Mesothelial cell of epicardium (in vitro differentiated cells): ENCODE measurements at places on chromosomes 16 and 17. TPM values are rescaled to one million over a fixed set of nuclear protein-coding genes. Genes with fewer than 3 reads are reported as not detected.

DNA sequence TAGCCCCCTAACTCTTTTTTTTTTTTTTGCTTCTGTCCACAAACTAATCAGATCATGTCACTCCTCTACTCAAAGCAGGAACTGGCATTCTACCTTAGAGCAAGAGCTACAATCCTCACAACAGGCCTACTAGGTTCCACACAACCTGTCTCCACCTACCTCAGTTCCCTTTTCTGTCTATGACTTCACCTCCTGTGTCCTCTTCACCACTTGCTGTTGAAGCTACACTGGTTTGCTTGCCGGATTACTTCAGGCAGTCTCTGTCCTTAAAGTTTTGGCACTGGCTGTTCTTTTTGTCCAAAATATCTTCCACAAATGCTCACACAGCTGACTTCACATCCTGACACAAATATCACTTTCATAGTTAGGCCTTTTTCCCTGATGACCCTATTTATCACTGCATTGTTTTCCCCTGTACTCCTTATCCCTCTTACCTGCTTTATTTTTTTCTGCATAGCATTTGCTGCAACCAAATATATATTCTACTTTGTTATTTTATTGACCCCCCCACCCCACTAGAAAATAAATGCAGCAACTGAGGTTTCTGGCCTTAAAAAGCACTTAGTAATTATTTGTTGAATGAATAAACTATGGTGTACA, 72.0 kb downstream of the KANSL1 start:
- no peak for DNase-seq

- DNase-seq, result no peak
Observed at GRCh38 chr16:83031524-83031923, 404.8 kb downstream of the CDH13 start.

DNA sequence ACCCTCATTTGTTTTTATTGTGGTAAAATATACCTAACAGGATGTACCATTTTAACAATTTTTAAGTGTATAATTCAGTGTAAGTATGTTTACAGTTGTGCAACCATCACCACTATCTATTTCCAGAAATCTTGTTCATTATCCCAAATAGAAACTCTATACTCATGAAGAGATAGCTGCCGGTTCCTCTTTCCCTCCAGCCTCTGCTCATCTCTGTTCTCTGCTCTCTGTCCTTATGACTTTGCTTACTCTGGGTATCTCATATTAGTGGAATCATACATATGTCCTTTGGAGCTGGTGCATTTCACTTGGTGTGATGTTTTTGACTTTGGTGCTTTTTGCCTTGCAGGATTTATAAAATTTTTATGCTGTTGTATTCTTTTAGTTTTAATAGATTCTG, 19.4 kb downstream of the CYLD start:
- DNase-seq, result no peak

- DNase-seq, result no peak
Observed at GRCh38 chr17:45732926-45733505, 51.1 kb upstream of the CRHR1 start.

GRCh38 chr17:52390422-52390821, 231.9 kb upstream of the CA10 start:
- no peak for DNase-seq

GRCh38 chr17:81148986-81149533, 16.2 kb upstream of the PVALEF start:
- no peak for DNase-seq

DNA sequence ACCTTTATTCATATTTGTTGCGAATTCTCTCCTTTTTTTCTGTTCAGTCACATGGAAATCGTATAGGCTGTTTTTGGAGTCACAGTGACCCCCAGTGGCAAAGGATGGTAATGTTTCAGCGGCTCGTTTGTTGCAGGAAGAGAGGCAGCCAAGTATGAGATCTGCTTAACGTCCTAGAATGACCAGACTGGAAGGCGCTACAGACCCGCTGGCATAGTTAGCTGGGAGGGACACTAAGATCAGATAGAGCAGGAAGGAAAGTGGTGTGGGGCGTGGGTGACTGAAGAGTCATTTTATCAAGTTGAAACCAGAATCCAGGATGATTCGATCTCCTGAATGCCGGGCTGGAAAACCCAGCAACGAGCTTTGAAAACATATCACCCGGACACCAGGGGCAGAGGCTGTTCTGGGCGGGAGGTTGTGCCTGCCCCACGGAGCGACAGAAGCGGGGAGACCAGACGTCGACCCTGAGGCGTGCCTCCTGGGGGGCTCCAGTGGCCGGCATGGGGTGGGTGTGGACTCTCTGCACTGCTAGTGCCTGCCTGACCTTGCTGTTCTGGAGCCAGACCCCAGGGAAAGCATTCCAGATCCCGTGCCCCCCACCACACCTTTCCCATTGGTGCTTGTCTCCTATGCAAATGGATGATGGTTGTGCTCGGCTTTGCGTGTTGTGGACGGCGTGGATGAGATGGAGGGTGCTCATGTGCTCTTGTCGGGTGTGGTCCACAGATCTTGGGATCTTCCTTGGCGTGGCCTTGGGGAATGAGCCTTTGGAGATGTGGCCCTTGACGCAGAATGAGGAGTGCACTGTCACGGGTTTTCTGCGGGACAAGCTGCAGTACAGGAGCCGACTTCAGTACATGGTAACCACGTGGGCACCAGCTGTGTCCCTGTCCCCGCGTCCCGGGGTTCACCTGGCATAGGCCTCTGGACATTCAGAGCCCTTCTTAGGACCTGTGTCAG, 7.7 kb downstream of the IL34 start:
- peak; percentile 95 for DNase-seq

GRCh38 chr16:50272111-50272571, 5.8 kb downstream of the ADCY7 start:
- no peak for DNase-seq

GRCh38 chr17:53193044-53193443, 629.7 kb upstream of the KIF2B start:
- no peak for DNase-seq

- no peak for DNase-seq
Observed at GRCh38 chr16:89436366-89436765, 54.0 kb downstream of the ANKRD11 start.

DNA sequence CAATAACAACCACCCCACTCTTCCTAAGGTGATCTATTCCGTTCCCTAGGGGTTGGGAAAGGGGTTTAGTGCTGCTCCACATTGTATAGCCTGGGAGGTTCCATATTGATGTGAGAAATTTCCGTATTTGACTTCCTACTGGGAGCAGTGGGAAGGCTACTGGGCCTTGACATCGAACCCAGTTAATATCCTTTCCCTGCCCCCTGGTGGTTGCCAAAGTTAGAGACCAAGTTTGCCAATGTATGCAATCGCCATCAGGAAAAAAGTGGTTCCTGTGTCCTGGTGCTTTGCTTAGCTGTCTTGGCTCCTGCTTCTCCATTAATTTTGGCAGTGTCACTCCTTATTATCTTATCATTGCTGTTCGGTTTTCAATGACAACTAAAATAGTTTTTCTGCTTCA, 914.9 kb downstream of the KCNJ2 start:
- no peak for DNase-seq

DNA sequence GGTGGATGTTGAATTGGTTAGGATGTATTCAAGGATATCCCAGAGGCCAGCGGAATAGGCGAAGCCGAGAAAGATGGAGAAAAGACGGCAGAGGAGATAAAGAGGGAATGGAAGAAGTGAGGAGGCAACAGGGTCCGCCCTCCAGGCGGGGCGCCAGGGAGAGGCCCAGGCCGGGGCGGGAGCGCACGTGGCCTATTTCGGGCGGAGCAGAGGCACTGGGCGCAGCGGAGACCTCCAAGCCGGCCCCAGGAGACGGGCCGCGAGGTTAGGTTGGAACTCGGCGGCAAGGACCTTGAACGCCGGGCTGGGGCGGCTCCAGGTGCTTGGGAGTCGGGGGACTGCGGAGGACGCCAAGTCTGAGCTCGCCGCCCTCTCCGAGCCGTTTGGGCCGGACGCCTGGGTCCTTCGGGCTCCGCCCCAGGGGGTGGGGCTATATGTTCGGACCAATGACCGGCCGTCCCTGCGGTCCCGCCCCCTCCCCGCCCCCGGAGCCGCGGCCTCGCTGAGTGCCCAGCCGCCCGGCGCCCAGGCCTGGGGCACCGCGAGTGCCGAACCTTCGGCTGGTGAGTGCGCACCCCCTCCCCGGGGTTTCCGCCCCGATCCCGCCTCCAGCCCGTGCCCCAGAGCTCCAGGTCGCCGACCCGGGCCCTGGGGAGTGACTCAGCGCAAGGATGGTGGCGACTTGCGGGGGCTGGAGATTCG, at the start of gene ZNF771:
Gene ZNF771 (plus strand): TSS at position 505 of the 702 bp plus-strand sequence. CDS start 448 bp downstream, outside the sequence.
- peak; percentile 80 for DNase-seq

- DNase-seq, result no peak
Observed at GRCh38 chr17:41392278-41392677, 5.1 kb downstream of the KRT31 start.

- DNase-seq, result no peak
Observed at GRCh38 chr17:1480747-1481465, 11.6 kb downstream of the MYO1C start.

DNA sequence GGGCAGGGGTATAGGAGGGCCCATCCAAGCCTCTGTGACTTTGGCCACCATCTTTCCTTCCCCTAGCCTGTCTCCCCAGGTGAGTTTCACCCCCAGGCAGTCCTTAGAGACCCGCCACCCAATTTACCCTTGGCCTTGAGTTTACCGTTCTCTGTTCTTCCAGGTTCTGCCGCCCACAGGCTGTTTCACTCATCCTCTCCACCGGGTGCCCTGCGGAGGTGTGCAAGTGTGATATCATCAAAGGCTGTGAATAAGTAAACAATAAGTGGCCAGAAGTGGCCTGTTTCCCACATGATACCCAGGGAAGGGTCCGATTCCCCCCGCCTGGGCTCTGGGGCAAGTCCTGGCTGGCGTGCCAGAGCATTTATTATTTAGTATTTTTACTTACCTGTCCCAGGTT, 15.1 kb upstream of the TLCD3B start:
- DNase-seq, result no peak

- no peak for DNase-seq
Observed at GRCh38 chr17:75861927-75862317, 6.8 kb upstream of the WBP2 start.

DNA sequence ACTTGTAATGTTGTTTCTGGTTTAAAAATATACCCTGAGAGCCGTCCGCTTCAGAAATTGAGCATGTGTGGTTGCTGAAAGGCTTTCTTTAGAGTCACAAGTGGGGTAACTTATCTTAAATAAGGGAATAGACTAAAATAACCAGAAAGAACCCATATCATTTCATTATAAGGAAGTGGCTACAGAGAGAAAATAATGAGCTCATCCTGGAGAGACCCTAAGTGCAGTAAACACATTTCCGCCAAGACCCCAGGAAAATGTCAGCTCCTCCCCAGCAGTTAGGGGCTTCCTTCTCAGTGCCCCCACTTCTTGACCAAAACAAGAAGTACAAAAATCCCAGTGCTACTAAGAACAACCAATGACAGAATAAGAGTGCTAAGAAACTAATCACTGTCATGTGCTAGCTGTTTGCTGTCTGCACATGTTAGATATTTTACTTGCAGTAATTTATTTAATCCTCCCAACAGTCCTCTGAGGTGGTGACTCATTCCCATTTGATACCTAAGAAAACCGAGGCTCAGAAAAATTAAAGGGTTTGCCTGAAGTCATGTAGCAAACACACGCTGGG, 83.5 kb downstream of the CDYL2 start:
- no peak for DNase-seq

DNA sequence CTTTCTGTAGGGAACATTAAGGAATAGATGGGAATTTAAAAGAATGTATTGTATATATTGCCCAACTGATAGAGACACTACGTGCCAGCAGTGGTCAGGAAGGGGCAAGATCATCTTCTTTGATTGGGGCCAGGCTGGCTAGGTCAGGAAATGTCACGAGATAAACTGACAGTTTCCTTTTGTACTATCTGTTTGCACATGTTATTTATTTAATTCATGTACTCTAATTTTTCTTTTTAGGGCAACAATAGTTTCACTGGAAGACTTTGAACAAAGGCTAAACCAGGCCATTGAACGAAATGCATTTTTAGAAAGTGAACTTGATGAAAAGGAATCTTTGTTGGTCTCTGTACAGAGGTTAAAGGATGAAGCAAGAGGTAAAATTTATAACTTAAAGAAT, 12.6 kb downstream of the NDEL1 start:
- DNase-seq, result no peak

DNA sequence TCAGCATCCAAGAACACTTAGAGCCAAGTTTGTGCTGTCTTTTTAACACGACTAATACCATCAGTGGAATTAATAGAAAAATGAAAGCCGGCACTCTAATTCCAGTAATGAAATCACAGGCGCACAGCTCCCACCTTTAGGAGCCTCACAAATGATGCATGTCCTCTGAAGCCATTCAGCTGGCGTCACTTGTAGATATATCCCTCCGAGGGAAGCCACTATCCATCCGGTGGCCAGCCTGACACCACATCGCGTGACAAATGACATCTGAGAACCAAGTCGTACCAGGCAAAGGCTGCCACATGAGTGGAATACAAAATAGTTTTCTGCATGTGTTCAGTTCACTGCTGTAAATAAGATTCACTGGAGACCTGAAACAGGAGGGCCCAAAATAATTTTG, 205.6 kb downstream of the GRIN2A start:
- DNase-seq, result no peak

GRCh38 chr17:64647817-64648216, 14.3 kb downstream of the SMURF2 start:
- DNase-seq, result no peak

DNA sequence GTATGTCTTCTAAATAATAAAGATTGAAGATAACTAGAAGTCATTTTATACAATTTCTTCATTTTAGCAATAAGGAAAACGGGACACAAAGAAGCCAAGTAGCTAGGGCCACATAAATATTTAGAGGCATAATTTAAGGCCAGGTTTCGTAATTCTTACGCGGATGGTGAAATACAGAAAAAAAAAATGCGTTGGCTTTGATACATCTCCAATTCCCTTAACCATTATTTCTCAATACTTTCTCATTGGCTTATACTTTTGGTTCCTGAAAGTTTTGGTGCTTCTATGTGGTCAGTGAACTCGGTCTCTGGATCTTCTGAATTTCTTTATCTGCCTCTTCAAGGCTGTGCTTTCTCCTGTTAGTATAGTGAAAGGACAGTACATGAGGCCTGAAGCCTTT, 888.1 kb downstream of the KCNJ2 start:
- DNase-seq, result no peak

CCDC144A gene
- 0.49 to 0.75 TPM (median 0.55 TPM) in 3 replicates for total RNA-seq

TBX6 gene
- total RNA-seq, result 2.3 to 2.7 TPM (median 2.4 TPM) in 3 replicates

TEKT3 gene
- total RNA-seq, result 2.4 to 3.8 TPM (median 3.3 TPM) in 3 replicates

HBM gene
- not detected in 3 replicates for total RNA-seq

SLC16A6 gene
- total RNA-seq, result 0.89 to 1.3 TPM (median 0.90 TPM) in 3 replicates

CDK5R1 gene
- total RNA-seq, result 4.5 to 4.8 TPM (median 4.6 TPM) in 3 replicates

CFAP97D1 gene
- total RNA-seq, result 0.07 TPM in 1 of 3 replicates, not detected in the others

EIF4A3 gene
- 73.3 to 82.1 TPM (median 77.2 TPM) in 3 replicates for total RNA-seq

IRX3 gene
- 40.3 to 45.8 TPM (median 45.2 TPM) in 3 replicates for total RNA-seq

IL17C gene
- 0.23 TPM in 1 of 3 replicates, not detected in the others for total RNA-seq

TP53TG3F gene
- not detected in 3 replicates for total RNA-seq

HBA2 gene
- not detected in 3 replicates for total RNA-seq

ORC6 gene
- total RNA-seq, result 29.7 to 31.0 TPM (median 30.1 TPM) in 3 replicates

CNTNAP4 gene
- total RNA-seq, result 3.6 to 4.0 TPM (median 3.8 TPM) in 3 replicates

CRHR1 gene
- total RNA-seq, result 0.27 to 0.36 TPM (median 0.31 TPM) in 3 replicates

GLP2R gene
- total RNA-seq, result 1.3 to 1.6 TPM (median 1.5 TPM) in 3 replicates
